ENCODE measurements at places on chromosomes 3 and 15. TPM values are rescaled to one million over a fixed set of nuclear protein-coding genes. Genes with fewer than 3 reads are reported as not detected.

Gene GP9
- not detected for total RNA-seq

Gene PXYLP1
- total RNA-seq = 10.6 TPM

Gene GPR149
- not detected for total RNA-seq

Gene HHLA2
- 0.08 TPM for total RNA-seq
